ENCODE measurements at places on chromosomes 4 and X.
A peak's percentile ranks its signal among the peaks of the same experiment; 100 is the strongest.

DNA sequence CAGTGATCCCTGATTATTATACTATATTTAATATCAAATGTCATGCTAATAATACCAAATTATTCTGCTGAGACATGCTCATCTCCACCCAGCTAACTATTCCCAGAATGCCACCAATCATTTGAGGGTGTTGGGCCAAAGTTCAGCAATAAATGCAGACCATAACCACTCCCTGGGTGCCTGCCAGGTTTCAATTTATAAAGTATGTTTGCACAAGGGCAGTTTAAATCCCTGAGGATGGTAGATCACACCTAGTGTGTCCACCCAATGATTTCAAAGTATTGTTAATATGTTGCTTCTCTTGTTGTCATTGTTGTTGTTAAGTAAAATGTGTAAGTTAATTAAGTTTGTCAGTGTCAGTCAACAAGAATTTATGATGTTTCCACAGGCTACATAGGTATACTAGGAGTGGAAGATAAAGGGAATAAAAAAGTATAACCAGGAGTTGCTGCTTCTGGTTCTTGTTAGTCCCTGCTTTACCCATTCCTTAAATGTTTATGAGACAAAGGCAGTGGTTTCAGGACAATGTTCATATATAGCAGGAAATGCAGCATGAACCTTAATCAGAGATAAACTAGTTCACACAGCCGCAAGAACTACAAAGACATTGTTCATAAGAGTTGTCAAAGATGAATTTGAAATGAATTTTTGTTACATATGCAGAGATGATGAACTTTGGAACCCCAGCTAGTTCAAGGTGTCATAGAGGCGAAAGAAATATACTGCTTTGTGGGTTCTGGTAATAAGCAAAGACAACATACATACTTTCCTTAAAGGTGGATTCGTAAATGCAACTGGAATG, 25.5 kb downstream of the HPGD start:
- no peak for DNase-seq

DNA sequence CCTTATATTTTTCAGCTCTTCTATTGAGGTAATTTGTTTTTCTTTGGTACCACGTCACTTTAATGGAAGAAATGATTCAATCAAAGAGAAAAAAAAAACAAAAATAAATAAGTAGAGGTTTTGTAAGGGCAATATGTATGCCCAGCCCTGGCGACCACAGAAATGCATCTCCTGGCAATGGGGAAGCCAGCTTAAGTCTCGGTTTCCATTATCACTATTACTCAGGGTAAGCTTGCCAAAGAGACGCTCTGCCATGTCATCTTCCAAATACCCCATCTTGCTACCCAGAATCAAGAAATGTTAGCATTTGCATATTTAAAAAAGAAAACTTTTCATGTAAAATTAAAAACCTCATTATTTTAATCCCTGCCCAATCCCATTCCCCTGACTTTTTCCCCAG, 68.8 kb downstream of the FAM47C start:
- no peak for DNase-seq

- peak; percentile 86 for DNase-seq
These were observed 15.0 kb upstream of the STS start for GRCh38 chrX:7132335-7133049.

DNA sequence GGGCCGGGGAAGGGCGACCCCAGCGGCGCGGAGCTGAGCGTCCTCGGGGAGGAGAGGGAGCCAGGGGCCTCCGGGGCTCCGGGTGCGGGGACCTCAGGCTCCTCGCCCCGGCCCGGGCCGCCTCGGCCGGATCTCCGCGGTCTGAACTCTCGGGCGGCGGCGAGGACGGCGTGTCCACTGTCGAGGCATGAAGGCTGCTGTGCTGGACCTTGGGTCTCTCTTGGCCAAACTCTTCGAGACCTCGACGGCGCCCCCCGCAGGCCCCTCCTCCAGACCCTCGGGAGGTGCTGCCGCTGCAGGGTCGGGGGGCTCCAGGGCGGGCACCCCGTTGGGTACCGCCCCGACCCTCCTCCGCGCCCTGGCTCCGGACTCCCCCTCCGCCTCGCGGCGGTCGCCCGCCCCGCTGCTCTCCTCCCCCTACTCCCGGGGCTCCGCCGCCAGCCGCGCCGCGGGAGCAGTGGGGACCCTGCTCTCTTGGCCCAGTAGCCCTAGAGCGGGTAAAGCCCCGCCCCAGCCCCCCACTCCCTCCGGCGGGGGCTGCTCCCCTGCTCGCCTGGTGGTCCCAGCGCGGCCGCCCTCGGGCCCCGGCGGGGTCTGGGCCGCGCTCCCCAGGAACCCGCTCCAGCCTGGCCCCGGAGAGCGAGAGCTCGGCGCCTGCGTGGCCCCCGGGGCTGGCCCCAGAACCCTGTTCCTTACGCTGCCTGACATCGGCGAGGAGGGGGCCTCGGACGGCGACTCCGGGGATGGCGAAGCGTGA, 564 bp downstream of the FAM149A start:
- no peak for DNase-seq

GRCh38 chr4:87219632-87220093, 755 bp downstream of the KLHL8 start:
- DNase-seq: peak; percentile 38

DNA sequence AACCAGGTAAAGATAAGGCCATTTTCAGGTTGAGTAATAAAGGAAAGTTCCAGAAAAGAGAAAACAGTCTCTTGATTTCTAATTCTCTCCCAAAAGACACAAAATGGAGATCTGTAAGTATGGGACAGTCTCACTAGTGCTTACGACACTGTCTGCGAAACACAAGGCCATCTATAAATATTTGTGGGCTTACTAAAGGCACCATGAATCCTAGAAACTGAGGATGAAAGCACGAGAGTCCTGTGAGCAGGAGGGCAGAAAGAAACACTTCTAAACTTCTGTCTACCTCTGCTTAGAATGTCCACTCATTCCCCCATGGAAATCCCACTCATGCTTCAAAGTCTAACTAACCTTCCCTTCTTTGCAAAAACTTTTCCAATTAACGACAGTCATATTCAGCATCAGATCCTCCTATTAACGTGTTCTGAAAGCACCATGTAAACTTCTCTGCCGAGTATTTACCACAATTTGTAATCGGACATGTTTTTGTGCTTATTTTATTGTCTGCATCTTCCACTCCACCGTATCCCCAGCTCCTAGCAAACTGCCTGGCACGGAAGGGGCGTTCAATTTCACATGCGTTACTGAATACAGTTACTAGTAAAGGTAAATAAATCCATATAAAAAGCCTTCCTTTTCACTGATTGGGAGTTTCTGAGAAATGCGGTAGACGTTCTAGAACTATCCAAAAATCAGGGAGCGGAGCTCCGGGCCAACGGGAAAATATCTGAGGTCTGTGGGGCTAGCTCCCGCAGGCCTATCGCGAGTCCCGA, 665 bp downstream of the PSMD10 start:
- peak; percentile 11 for DNase-seq

- no peak for DNase-seq
These were observed 138.9 kb downstream of the PTTG2 start for GRCh38 chr4:38099020-38099600.

DNA sequence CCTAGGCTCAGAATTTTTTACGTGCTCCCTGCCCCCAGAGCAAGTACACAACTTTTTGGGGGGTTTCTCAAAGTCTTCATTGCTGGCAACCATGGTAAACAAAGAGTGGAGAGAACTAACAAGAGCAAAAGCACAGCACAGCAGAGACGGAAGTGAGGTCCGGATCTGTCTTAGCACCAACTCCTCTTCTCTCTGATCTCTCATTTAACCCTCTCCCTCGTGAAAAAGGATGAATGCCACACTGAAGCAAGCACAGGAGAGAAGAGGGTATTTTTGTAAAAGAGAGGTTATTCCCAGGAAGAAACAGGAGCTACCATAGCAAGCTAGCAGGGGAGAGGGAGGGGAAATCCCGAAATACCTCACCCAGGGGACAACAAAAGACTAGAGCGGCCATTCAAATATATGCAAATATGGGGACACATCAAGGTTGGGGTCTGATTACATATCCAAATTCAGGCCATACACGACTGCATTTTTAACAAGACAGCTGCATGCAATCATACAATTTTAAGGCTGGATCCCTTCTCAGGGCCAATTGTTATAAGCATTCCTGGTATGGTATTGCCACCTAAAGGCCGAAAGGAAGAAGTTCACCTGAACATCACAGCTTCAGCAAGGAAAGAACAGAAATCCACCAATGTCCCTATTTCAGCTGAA, 46.6 kb downstream of the CD40LG start:
- peak; percentile 25 for DNase-seq

DNA sequence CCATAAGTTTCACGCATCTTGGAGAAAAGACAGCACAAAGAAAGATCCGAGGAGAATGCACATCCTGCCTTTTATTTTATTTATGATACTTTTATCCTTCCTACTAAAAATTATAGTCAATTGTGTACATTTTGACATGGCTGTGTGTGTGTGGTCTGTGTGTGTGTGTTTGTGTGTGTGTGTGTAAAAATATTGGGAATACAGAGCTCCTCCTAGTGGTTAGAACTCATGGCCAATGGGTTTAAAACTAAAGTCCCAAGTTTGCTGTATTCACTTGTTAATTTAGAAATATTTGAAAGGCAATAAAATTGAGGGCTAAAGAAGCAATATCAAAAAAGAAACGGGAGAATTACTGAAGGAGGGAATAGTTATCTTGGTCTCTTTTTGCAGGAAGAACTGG, 47.5 kb downstream of the NKX6-1 start:
- peak; percentile 7 for DNase-seq

GRCh38 chr4:162506253-162506652, 342.5 kb upstream of the FSTL5 start:
- DNase-seq: peak; percentile 51

GRCh38 chrX:150889131-150889530, 9.3 kb downstream of the CD99L2 start:
- DNase-seq: no peak

- no peak for DNase-seq
These were observed 170.4 kb downstream of the SHROOM4 start for GRCh38 chrX:50643525-50644137.

GRCh38 chr4:184792950-184793555, 32.7 kb downstream of the ACSL1 start:
- peak; percentile 94 for DNase-seq

DNA sequence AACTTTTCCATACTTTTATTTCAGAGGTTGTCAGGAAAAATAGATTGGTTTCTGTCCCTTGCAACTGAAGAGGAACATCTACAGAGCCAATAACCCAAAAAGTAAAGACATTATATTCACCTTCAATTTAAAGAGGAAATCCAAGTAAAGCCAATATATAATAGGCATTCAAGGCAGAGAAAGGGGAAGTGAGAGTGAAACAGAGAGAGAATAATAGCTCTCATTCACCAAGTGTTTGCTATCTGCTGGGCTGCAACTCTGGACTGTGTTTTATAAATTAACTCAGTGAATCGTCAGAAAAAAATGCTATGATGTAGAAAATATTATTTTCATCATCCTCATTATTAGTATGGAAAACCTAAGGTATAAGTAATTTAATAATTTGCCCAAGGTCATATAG, 448.5 kb downstream of the TRAM1L1 start:
- DNase-seq: no peak

GRCh38 chr4:73053974-73054480, 15.5 kb downstream of the COX18 start:
- peak; percentile 45 for DNase-seq

DNA sequence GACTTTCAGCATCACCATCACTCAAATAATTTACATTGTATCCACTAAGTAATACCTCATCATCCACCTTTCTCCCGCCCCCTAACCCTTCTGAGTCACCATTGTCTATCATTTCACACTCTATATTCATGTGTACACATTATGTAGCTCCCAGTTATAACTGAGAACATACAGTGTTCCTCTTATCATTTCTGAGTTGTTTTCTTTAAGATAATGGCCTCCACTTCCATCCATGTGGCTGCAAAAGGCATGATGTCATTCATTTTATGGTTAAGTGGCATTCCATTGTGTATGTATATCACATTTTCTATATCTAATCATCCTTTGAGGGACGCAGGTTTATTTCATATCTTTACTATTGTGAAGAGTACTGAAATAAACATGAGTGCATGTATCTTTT, 14.6 kb upstream of the NDST4 start:
- DNase-seq: peak; percentile 68

GRCh38 chr4:83486457-83487129, 1.7 kb upstream of the ABRAXAS1 start:
- DNase-seq: no peak

DNA sequence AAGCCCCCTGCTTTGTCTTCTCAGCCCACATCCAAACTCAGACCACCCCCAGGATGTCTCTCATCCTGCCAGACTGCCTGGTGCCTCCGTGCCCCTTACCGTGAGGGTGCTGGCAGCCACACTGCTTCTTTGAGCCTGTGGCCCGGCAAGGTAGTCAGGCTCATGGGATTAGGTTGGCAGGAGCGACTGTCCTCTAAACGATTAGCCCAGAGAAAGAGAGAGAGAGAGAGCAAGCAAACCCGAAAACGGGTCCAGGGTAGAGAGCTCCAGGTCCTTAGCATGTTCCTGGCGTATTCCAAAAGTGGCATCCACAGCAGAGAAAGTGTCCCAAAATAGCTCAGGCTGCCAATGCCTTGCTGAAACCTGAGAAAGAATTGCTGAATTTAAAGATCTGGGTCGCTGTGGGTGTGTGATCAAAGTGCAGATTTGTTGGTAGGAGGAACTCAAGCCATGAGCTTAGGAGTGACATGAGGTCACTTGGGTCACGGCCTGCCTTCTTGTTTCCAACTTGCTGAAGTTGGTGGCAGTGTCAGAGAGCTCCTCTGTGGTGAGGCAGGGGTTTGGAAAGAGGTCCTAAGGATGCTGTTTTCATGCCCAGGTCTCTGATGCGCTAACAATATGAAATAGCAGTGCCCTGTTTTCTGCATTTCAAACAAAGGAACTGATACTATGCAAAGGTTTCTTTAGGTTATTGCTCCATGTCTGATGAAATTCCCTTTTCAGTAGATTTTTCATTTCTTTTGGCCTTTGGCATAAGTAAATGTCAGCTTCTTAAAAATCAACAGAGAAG, 81.6 kb downstream of the RTL9 start:
- DNase-seq: no peak

DNA sequence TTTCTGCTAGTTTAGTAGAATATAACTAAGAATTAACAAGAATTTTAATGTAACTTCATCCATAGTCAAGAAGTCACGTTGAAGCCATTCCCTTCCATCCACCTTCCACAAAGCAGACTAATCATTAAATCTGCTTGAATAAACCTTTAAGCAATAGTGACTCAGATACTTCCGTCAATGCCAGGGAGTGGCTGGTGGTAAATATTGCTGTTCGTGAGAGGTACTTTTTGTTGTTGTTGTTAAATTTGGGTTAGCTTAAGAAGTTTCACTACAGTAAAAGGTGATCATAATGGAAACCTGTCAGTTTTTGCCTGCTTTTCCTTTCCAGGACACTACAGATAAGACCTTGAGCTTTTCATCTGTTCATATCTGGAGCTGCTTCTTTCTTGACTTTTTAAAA, 316.3 kb downstream of the TMA16 start:
- no peak for DNase-seq

GRCh38 chrX:154098551-154098950, 1.0 kb upstream of the MECP2 start:
- no peak for DNase-seq

DNA sequence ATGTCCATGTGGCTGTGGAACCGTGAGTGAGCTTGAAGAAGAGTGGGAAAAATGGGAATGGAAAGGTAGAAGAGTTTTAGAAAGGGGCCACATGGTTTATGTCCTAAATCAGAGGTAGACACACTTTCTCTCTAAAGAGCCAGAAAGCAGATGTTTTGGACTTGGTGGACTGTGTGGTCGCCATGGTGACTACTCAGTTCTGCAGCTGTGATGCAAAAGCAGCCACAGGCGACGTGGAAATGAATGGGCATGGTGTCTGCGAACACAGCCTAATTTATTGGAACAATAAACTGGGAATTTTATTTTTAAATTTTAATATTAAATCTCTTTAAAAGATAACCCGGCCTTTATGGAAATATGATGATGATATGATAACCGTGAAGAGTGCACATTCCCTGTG, 386.0 kb upstream of the FAT1 start:
- DNase-seq: no peak

All from brain microvascular endothelial cell (primary cell).